ENCODE measurements at places on chromosomes 7 and 10.

DNA sequence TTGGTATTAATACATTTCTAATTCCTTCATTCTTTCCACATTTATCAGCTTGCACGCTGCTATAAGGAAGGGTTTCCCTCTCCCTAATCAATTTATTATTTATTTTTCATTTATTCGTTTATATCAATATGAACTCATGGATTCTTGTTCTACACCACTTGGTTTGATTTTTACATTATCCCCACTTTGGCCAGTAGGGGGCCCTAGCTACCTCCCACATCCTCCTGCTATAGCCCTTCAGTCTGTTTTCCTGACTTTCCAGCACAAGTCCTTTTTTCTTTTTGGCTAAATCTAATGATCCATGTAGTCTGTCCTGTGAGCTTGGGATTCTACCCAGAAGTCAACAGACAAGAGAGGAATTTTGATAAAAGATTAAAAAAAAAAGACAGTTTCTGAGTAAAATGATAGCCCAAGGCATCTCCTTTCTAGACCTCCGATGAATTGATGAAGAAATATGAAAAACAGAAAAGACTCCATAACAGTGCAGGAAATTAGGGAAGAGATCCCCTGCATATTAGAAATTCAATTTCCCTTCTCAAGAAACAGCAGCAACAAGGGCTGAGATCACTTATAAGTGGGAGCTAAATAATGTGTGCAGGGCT, 47.7 kb downstream of the LYZL2 start:
- no peak for DNase-seq

DNA sequence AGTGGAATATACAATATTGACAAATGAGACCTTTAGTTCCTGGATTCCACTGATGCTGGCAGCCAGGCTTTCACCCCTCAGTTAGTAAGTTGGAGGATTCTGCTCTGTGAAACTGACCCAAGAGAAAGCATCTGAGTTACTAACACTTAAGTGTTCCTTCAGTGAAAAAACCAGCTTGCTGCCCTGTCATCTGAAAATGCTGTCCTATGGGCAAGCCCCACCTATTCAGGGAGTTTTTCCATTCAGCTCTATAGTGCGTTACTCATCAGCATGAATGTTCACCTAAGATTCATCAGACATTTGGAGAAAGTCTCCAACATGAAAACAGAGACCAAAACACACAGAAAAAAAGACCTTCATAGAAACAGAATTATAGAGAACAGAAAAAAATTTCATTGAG, 37.9 kb downstream of the PRPF18 start:
- no peak for DNase-seq

GRCh38 chr10:74178042-74178791, 27.2 kb downstream of the ADK start:
- DNase-seq = no peak

GRCh38 chr7:32094516-32094915, 24.3 kb upstream of the PDE1C start:
- no peak for DNase-seq

DNA sequence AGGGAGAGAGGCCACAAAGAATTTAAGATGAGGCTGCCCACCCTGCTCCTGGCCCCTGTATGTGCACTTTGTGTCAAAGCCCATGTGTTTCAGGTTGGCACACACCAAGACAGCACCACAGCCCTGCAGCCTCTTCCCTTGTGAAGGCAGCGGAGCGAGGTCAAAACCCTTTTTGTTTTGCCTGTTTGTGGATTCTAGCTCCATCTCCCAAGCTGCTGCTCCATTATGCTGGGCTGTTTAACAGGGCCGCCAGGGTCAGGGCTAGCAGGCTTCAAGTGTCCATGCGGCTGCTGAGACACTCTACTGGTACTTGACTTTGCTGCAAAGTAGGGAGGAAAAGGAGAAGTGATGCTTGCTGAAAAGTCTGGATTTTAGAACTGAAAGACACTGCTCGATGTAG, 142.3 kb upstream of the EFCAB10 start:
- DNase-seq = no peak

DNA sequence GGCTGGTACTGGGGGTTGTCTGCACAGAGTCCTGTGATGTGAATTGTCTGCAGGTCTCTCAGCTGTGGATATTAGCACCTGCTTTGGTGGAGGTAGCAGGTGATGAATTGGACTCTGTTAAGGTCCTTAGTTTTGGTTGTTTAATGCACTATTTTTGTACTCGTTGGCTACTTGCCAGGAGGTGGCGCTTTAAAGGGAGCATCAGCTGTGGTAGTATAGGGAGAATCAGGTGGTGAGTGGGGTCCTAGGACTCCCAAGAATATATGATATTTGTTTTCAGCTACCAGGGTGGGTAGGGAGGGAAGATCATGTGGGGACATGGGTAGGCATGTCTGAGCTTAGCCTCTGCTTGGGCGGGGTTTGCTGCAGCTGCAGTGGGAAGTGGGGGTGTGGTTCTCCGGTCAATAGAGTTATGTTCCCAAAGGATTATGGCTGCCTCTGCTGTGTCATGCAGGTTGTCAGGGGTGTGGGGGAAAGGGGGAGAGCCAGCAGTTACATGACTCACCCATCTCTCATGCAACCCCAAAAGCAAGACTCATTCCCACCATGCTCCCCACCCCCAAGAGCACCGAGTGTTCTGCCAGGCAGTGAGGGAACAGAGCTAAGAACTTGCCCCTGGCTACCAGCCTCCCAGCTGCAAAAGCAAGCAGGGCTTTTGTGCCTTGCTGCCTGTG, 53.7 kb upstream of the ZNF273 start:
- DNase-seq = no peak

- DNase-seq = no peak
Measured at GRCh38 chr7:35792873-35793489, 7.9 kb upstream of the SEPTIN7 start.

- no peak for DNase-seq
Measured at GRCh38 chr7:258476-259190, 31.3 kb upstream of the FOXL3 start.

DNA sequence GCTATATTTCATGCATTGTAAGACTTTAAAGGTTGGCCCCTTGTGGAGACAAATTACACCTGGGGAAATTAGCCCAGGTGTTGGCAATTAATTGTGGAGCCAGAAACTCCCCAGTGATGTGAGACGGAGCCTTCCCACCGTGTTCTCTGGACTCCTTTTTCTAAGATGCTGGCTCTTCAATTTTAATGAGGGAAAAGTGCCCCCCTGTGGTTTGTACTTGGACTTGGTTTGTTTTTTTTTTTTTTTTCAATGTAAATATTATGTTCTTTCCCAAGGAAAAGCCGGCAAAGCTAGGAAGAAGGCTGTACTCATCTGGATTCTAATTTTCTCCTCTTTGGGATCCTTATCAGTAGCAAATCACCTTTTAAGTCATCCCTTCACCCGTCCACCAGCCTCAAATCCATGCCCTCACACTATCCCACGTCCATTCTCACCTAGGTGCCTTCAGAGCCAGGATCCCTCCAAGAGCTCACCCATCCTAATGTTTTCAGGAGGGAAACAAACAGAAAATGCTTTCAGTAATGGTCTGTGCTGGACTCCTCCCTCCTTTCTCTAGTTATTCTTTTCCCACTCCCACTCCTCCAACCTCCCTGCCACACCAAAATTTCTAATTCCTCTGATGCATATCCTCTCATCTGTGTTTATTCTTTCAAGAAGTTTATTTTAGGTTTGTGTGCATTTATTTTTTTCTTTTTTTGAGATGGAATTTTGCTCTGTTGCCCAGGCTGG, 20.4 kb upstream of the ST8SIA6 start:
- DNase-seq = no peak

DNA sequence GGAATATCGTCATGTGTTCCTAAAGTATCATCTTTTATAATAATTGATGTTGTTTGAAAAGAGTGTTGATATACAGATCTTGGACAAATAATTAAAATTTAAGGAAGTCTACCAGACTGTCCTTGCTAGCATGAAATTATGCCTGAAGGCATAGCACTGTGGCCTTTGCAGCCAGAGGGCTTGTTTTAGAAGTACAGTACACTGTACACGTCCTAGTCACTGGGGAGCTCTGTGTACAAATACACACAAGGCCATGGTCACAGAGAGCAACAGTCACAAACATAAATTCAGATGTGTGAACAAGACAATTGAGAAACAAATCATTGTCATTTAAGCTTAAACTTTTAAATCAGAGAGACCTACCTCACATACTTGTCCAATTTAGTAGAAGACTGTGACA, 133.0 kb downstream of the KIAA1217 start:
- DNase-seq = no peak

GRCh38 chr10:9262770-9263169, 1208.3 kb downstream of the GATA3 start:
- no peak for DNase-seq

GRCh38 chr10:56653289-56653688, 292.2 kb upstream of the ZWINT start:
- DNase-seq = no peak

DNA sequence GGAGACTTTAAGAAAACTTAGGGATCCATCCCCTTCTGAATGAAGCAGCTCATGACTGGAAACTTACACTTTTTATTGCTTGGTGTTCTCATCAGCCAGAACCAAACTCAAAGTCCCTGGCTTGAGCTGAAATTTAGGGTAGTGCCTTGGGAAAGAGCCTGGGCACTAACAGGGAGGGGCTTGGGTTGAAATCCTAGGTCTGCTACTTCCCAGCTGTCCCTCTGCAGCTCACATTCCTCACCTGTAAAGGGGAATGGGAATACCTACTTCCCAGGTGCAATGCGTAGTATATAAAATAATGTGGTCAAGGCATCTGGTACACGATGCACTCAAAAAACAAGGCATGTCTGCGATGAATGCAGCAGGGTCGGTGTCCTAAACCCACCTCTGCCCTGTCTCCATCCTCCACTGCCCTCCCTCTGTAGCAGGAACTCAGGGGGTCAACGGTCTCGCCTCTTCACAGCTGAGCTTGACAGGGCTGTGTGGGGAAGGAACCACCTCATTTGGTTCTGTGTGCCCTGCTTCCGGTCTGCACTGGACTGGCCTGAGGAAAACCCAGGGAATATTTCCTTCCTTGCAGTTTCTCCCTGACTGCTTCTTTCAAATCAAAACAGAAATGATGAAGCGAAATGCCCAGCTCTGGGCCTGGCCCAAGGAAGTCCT, 80.0 kb downstream of the COBL start:
- DNase-seq = no peak

DNA sequence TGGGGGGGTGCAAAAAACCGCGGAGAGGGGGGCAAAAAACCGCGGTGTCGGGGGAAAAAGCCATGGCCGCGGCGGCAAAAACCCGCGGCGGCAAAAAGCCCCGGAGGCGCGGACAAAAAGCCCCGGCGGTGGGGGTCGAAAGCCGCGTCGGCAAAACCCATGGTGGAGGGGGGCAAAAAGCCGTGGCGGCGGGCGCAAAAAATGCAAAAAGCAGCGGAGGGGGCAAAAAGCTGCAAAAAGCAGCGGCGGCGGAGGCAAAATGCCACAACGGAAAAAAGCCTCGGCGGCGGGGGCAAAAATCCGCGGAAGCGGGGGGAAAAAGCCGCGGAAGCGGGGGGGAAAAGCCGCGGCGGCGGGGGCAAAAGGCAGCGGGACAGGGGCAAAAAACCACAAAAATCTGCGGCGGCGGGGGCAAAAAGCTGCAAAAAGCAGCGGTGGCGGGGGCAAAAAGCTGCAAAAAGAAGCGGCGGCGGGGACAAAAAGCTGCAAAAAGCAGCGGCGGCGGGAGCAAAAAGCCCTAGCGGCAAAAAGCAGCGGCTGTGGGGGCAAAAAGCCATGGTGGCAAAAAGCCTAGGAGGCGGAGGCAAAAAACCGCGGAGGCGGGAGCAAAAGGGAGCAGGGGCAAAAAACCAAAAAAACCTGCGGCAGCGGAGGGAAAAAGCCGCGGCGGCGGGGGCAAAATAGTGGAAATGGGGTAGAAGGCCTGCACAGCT, 418.9 kb downstream of the ZNF716 start:
- DNase-seq = no peak

GRCh38 chr7:34059136-34059828, 153.9 kb downstream of the BMPER start:
- no peak for DNase-seq

DNA sequence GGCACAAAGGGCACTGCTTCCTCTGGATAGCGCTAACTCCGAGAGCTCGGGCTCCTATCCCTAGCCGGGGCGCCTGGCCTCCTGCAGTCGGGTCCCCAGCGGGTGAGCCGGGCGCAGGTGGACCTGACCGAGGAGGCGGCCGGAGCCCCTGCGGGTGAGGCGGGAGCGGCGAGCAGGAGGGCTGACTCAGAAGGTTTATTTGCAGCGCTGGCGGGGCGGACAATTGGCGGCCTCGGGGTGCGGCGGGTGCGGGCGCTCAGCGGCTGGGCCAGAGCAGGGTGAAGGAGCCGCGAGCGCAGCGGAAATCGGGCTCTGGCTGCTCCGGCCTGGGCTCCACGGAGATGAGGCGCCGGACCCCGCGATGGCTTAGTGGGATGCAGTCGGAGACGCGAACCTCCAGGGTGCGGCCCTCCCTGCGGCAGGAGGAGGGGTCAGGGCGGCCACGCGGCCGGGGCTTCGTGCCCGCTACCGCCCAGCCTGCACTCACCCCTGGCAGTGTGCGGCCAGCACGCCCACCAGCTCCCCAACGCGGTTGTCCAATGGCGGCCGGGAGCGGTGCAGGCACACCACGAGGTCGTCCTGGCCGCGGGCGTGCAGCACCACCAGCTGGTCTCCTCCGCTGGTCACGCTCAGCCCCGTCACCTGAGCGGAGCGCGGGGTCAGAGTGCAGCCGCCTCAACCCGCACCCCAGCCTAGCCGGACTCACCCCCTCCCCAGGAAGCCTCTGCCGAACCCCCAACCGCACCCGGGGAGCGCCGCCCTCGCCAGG, 16.1 kb downstream of the MYO1G start:
- DNase-seq = no peak

- DNase-seq = no peak
Measured at GRCh38 chr7:107173691-107174406, 5.0 kb downstream of the HBP1 start.

DNA sequence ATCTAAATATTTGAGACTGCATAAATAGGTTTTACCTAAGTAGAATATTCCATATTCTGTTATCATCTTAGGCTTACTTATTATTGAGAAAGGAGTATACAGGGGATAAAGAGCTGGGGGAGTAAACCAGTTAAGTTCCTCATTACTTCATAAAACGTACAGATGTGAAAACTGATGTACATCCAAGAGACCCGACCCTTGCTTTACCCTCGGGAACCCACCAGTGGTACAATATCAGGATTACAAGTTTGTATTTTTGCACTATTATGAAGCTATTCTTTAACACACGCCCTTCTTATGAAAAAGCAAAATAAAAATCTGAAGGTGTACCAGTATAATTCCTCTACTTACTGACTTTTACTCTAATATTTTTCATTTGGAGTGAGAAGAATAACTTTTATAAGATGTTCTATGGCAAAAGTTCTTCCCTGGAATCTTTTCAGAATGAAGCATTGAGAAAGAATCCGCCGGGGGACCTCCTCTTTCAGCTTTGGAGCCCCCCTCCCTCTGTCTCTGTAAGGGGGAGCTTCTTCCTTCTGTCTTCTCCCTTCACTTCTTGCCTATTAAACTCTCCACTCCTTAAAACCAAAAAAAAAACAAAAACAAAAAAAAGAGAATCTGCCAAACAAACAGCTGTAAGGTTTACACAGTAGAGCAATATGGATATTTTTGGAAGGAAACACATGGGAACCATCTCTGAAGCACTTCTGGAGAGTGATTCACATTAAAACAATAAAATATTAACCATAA, 550.0 kb downstream of the TNS3 start:
- DNase-seq = no peak

Measured in thymus (tissue), 14 donors.